ENCODE measurements at places on chromosomes 11 and 22. TPM values are rescaled to one million over a fixed set of nuclear protein-coding genes. Genes with fewer than 3 reads are reported as not detected.

The IL18 gene
- not detected for total RNA-seq

The DTX4 gene
- total RNA-seq: 0.76 TPM

The ZDHHC8 gene
- 68.4 TPM for total RNA-seq

The MS4A3 gene
- not detected for total RNA-seq

The PRRG4 gene
- total RNA-seq: 0.13 TPM

The CSNK2A3 gene
- 1.8 TPM for total RNA-seq

The MPEG1 gene
- total RNA-seq: not detected

The LGALS12 gene
- not detected for total RNA-seq

The NAV2 gene
- total RNA-seq: 0.20 TPM

The MAP6 gene
- 0.10 TPM for total RNA-seq

The SCN3B gene
- not detected for total RNA-seq

The C11orf42 gene
- total RNA-seq: not detected

The MS4A7 gene
- total RNA-seq: not detected

The MOGAT2 gene
- not detected for total RNA-seq

The BRSK2 gene
- not detected for total RNA-seq

The PTGDR2 gene
- total RNA-seq: 0.70 TPM

The CDC42EP2 gene
- 0.48 TPM for total RNA-seq

The MRGPRE gene
- not detected for total RNA-seq

Measured in activated naive CD4-positive, alpha-beta T cell treated with anti-CD3 and anti-CD28 coated beads, Interleukin-2, amount 10 ng/mL, durations not matched to agents 5 hours and 36 hours (primary cell).